Uterus (tissue), 4 donors: ENCODE measurements at places on chromosomes 7 and 10.

GRCh38 chr10:48449501-48450232, 143.2 kb downstream of the MAPK8 start:
- DNase-seq = no peak

DNA sequence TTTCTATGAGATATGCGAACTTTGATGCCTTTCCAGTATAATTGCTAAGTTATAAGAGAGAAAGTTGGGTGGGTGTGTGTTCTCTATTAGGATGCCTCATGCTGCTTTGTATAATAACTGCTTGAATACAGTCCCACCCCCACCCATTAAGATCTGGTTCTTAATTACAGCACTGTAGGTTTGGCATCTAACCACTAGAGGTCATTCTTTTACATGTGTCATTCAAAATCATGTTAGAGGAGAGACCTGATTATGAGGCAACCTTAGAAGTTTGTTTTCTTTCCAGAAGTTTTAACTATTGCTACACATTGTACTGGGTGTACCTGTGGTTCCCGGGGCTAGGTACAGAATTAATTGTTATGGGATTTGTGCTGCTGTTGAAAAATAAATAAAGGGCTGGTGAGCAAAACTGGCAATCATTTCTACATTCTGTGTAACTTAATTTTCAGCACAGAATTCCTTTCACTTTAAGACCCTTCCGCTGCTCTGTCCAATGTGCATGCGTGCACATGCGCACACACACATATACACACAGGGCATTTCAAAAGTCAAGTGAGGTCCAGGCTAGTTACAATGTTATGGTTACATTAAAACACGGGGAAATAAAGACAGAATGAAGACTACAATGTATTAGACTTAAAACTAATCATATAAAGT, 1156.3 kb downstream of the SORCS3 start:
- no peak for DNase-seq

DNA sequence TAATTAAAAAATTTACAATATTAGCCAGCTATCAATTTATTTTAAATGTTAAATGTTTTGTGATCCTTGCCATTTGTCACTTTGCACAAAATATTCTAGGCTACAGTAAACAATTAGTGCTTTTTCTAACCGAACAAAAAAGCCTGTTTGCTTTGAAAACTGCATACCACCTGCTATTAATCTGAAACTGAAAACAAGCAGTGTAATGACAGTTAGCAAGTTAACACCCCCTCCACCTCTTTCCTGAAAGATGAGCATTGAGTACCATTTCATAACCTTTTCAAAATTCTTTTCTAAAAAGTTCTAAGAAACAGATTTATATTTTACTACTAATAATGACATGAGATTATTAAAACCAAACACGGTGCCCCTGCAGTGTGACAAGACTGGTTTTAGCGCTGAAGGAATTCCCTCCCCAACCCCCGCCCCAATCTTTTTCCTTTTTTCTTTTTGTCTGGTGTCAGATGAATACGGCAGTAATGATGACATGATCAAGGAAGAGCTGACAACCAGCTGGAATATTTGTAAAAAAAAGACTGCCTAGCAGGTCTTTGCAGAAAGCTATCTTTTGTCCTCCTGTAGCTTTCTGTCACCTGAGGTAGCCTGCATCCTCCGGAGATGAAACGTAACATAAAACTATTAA, 175.6 kb downstream of the CHCHD3 start:
- no peak for DNase-seq

DNA sequence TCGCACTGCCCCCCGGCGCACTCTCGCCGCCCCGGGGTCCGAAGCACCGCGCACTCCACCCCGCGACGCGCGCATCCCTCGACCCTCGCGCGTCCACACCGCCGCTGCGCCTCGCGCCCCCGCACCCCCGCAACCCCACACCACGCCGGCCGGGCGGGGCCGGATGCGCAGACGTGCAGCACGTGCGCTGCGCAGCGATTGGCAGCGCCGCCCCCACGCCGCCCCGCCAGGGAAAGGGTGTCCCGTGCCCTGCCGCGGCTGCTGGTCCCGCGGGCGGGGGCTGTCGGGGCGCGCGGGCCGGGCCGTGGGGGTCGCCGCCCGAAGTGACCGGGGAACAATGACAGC, 53.7 kb upstream of the KDM7A start:
- no peak for DNase-seq

DNA sequence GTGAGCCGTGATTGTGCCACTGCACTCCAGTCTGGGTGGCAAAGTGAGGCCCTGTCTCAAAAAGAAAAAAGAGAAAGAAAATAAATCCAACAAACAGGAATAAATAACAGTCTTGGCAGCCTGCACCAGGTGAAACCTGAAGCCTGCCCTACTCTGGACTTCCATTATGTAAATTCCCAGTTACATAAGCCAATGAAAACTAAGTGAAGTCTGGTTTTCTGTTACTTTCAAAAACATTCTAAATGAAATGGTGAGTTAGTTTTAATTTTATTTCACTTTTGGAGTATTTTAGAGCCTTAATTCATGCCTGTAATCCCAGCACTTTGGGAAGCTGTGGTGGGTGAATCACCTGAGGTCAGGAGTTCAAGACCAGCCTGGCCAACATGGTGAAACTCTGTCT, 22.5 kb upstream of the HIBADH start:
- no peak for DNase-seq

DNA sequence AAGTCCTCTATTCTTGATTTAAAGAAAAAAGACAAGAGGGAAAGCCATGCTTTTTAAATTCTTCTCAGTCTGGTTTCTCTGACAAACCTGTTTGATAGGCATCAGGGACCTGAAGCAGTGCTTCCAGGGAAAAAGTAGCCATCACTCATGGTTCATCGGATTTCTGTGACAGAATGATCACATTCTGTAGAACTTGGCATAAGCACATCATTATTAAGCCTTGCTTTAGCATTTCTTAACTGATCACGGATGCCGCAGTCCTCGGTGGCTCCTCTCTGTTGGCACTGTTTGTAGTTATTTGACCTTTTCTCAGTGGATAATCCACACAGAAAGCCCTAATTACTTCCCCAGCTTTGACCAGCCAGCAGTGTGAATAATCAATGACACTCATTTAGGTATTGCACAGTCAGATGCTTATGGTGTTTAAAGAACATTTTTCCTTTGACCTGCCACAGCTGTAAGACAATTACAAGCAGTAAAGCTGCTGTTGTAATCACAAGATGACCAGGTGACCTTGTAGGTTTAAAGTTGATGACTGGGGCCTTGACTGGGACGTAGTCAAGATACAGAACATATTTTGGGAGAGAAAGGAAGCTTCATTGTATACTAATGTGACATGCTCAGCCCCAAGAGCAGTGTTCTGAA, 64.4 kb upstream of the SKAP2 start:
- no peak for DNase-seq

DNA sequence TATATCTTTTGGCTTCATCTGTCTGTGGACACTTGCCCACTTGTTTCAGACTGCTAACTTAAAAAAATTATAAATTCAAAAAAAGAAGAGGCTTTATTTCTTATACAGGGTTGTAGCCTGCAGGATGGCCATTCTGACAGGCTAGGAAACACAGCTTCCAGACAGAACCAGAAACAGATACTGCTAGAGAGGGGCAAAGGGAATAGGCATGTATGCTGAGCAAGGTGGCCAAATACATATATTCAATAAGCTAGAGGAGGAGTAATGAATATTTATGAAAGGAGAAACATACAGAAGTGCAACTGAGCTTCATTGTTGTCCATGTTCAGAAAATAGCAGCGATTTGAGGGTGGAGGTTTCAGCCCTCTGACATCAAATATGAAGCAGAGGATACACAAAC, 22.0 kb upstream of the MAGI2 start:
- DNase-seq = no peak
